ENCODE measurements at places on chromosomes 16 and 17.

GRCh38 chr16:4746215-4746614 lies 11.9 kb downstream of the DNAAF8 start:
- DNase-seq: no peak

GRCh38 chr16:68385371-68385770 lies 62.9 kb downstream of the SMPD3 start:
- no peak for DNase-seq

- no peak for DNase-seq
Observed at GRCh38 chr17:29136998-29137730, 43.0 kb downstream of the MYO18A start.

DNA sequence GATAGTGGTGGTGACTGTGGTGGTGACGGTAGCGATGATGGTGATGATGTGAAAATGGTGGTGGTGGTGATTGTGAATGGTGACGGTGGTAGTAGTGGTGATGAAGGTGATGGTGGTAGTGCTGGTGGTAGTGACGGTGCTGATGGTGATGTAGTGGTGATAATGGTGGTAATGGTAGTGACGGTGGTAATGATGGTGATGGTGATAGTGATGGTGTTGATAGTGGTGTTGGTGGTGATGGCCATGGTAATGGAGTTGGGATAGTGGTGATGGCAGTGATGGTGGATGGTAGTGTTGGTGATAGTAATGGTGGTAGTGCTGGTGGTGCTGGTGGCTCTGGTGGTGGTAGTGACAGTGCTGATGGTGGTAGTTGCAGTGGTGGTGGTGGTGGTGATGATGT lies 14.7 kb upstream of the RBFOX1 start:
- no peak for DNase-seq

DNA sequence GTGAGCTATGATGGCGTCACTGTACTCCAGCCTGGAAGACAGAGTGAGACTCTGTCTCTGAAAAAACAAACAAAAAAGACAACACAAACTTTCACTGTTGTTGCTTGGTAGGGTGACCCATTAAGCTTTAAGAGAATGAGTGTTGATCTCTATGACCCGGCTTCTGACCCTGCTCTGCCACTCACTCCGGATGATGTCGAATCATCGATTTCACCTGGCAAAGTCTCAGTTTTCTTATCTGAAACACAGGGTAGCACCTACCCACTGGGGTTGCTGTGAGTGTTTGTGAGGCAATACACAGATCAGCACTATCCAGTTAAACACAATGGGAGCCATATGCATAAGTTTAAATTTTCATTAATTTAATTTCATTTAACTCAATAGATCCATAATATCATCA lies 20.6 kb upstream of the IRF8 start:
- DNase-seq: no peak

- DNase-seq: no peak
Observed at GRCh38 chr17:60863892-60864707, 186.4 kb downstream of the BCAS3 start.

GRCh38 chr17:35914354-35914753 lies 16.2 kb downstream of the RDM1 start:
- DNase-seq: no peak

GRCh38 chr17:51015145-51015558 lies 105.5 kb downstream of the SPAG9 start:
- DNase-seq: peak; percentile 26

GRCh38 chr16:11672206-11673090 lies 4.2 kb downstream of the SNN start:
- DNase-seq: no peak

GRCh38 chr16:52547004-52547833 lies at the start of gene TOX3:
Gene TOX3 (minus strand): TSS chr16:52547143. CDS start chr16:52546723, 420 bp downstream.
- no peak for DNase-seq

DNA sequence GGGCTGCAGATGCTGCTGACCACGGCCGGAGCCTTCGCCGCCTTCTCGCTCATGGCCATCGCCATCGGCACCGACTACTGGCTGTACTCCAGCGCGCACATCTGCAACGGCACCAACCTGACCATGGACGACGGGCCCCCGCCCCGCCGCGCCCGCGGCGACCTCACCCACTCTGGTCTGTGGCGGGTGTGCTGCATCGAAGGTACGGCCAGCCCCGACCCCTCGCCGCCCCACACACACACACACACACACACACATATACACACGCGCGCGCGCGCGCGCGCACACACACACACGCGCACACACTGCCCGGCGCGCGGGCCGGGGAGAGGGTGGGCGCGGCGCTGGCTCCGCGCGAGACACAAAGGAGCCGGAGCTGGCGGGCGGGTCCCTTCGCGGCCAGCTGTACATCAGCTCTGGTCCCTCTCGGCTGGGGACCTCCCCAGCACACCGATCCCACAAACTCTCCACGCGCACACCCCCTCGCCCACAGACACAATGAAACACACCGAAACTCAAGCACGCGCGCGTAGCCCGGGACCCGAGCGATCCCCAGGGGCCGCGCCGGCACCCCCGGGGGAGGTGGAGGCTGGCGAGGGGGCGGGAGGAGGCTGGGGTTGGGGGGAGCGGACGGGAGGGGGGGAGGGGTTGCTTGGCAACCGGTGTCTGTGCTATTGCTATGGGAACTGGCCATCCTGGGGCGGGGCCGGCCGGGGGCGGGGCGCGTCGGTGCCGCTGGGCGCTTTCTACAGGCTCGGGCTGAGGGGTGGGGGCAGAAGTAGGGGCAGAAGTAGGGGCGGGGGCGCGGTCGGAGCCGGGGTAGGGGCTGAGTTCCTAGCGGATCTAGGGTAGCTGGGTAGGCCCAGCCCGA lies 658 bp downstream of the CACNG4 start:
- no peak for DNase-seq

DNA sequence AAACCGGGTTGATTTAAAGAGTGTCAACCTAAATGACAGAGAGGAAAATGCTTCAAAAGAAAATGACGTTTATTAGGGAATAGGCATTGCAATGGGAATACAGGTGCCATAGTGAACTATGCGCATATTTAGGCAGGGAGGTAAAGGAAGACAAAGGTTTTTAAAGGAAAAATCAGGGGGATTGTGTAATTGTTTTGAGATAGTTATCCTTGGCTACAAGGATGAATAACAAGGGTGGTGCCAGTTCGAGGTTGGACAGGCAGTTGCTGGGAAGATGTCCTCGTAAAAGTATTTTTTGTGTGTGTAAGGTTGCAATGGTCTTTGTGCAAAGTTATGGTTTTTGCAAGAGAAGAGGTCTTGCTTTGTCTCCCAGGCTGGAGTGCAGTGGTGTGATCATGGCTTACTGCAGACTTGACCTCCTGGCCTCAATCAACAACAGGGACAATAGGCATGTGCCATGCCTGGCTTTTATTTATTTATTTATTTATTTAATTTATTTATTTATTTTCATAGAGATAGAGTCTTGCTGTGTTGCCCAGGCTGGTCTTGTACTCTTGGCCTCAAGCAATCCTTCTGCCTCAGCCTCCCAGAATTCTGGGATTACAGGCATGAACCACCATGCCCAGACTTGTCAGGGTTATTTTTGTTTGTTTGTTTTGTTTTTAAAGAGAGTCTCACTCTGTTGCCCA lies 63.1 kb downstream of the CACNG3 start:
- DNase-seq: no peak

GRCh38 chr16:50509521-50510341 lies 38.5 kb upstream of the NKD1 start:
- DNase-seq: no peak

GRCh38 chr17:78532922-78533640 lies 44.1 kb downstream of the DNAH17 start:
- DNase-seq: no peak

DNA sequence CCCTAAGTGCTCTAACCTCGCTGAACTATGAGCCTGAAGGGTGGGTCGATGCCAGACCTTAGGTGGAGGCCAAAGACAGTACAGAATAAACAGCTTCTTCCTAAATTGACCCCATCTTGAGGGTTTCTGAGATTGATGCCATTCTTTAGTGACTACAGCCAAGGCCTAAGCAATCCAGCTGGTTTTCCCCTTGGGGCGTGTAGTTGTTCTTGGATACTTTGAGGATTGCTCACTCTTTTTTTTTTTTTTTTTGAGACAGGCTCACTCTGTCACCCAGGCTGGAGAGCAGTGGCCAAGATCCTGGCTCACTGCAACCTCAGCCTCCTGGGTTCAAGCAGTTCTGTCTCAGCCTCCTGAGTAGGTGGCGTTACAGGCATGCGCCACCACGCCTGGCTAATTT lies 2.0 kb downstream of the OVCA2 start:
- DNase-seq: no peak

GRCh38 chr16:74033441-74033995 lies 263.1 kb upstream of the PSMD7 start:
- DNase-seq: no peak

GRCh38 chr16:23949630-23950290 lies 114.0 kb downstream of the PRKCB start:
- DNase-seq: no peak

GRCh38 chr17:48453447-48453846 lies 23.4 kb upstream of the SKAP1 start:
- no peak for DNase-seq

GRCh38 chr17:41885733-41886132 lies 20.5 kb upstream of the KLHL11 start:
- no peak for DNase-seq

GRCh38 chr16:65280845-65281512 lies 159.1 kb upstream of the CDH11 start:
- no peak for DNase-seq

GRCh38 chr17:67566656-67567055 lies 151.1 kb upstream of the NOL11 start:
- no peak for DNase-seq

- DNase-seq: no peak
Observed at GRCh38 chr16:10787304-10787703, 31.3 kb downstream of the TVP23A start.

- no peak for DNase-seq
Observed at GRCh38 chr17:73347351-73347750, 35.5 kb upstream of the CDC42EP4 start.

- no peak for DNase-seq
Observed at GRCh38 chr16:67163999-67164558, 466 bp upstream of the HSF4 start.

DNA sequence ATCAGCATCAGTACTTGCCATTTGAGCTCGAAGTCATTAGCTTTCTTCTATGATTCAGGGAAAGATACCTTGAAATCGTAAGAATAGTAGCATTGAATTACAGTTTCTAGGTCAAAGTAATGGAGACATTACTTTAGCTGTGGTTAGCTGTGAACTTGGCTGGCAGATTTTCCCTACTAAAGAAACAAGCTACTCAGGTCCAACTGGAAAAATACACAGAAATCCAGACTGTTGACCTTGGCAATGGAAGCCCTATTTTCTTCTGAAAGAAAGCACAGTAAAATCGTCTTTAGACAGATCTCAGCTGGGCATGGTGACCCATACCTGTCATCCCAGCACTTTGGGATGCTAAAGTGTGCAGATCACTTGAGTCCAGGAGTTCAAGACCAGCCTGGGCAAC lies 13.4 kb upstream of the DNAJA2 start:
- DNase-seq: peak; percentile 94

DNA sequence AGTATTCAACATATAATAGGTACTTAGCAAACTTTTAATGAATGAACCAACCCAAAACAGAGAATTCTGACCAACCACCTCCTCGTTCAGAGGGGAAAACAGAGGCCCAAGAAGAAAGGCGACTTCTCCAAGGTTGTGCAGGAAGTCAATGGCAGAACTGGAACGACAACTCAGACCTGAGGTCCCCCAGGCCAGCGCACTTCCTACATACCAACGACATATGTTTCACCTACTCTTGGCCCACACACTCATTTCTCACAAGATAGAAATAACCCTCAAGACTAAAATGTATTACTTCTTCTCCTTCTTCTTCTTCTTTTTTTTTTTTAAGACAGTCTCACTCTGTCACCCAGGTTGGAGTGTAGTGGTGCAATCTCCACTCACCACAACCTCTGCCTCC lies 14.4 kb downstream of the CHCT1 start:
- no peak for DNase-seq

DNA sequence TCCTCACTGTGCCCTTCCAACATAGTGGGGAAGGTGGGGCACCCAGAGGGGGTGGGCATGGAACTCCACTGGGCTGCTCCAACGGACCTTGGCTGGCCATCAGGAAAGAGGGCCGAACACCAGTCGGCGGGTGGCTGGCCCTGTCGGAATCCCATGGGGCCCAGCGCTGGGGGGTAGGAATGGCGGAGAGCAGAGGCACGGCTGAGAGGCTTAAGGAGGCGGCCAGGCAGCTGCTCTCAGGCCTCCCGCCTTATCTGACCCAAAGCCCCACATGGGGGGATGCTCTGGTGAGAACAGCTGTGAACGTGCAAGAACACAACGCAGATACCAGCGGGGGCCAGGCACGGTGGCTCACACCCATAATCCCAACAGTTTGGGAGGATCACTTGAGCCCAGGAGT lies 4.4 kb upstream of the MYO1C start:
- DNase-seq: no peak

GRCh38 chr16:22214889-22215288 lies 8.8 kb downstream of the EEF2K start:
- DNase-seq: no peak

- DNase-seq: no peak
Observed at GRCh38 chr17:82243648-82244412, 15.0 kb downstream of the SLC16A3 start.

GRCh38 chr17:80248894-80249710 lies 11.6 kb upstream of the RNF213 start:
- no peak for DNase-seq

DNA sequence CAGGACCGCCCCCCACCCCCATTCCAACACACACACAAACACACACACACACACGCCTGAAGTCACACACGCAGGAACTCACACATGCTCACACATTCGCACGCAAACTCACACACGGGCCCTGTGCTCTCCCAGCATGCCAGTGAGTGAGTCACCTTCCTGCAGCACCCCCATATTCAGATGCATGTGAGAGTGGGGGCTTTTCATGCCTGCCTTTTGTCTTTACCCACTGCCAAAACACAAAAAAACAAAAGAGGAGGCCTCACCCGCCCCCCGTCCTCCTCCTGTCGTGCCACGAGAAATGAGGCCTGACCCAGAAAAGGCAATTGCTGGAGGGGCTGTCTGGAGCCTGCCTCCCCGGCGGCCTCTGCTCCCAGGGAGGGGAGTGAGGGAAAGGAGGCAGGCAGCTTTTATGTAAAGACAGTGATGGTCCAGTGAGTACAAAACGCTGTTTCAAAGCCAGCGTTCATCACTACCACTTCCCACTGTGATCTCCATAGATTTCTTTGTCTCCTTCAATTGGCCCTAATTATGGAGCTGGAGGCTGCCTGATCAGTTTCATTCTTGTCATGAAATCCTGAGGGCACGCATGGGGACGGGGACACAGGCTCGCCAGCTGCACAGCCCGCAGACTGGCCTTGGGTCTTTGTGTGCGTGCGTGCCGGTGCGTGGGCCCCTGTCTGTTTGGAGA lies 29.5 kb upstream of the GSE1 start:
- no peak for DNase-seq

All from LNCaP clone FGC (cell line).